ENCODE measurements at places on chromosomes 11 and 22. TPM values are rescaled to one million over a fixed set of nuclear protein-coding genes. Genes with fewer than 3 reads are reported as not detected.

CRYBB2 gene
- not detected for total RNA-seq

SYT8 gene
- total RNA-seq, result 6.7 TPM

ADM2 gene
- 0.39 TPM for total RNA-seq

KRTAP5-11 gene
- total RNA-seq, result 2.2 TPM

CDC42EP2 gene
- 3.7 TPM for total RNA-seq

KRTAP5-8 gene
- 2.5 TPM for total RNA-seq

FAM180B gene
- 0.99 TPM for total RNA-seq

MMP13 gene
- total RNA-seq, result not detected

DEFB131B gene
- not detected for total RNA-seq

SLC17A6 gene
- 0.10 TPM for total RNA-seq

JOSD1 gene
- 35.5 TPM for total RNA-seq

MS4A15 gene
- total RNA-seq, result not detected

DNA sequence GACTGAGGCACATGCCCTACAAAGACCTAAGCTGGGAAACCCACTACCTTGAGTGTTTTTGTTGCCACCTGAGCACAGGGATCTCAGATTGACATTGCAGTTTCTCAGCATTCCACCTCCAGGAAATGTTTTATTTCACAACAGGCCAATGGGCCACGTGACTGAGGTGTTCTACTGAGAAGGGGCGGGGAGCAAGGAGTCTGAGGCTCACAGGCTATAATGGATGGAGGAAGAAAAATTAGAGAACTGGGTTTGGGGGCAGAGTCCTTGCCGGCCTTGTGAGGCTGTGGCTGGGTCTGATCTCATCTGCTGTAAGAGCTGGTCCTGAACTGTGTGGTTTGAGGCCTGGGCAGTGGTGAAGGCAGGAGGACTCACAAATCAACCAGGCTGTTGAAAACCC is 40.7 kb downstream of the ZNF202 start:
- DNase-seq, result no peak

DNA sequence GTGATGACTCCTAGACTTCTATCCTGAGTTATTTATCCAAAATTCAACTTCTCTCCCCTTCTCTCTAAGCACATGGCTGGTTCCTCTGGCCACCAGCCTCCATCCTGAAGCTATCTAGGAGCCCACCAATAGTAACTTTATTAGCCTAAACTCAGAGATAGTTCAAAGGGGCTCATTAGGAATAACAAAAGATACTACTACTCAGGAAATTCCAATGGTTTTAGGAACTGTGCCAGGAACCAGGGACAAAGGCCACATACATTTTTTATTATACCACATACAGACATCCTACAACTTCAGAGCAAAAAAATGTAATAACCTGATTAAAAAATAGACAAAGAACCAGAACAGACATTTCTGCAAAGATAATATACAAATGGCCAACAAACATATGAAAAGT is 27.9 kb downstream of the SLC25A17 start:
- no peak for DNase-seq

- no peak for DNase-seq
Measured at GRCh38 chr11:2653198-2653551, 46.6 kb downstream of the KCNQ1OT1 start.

- no peak for DNase-seq
Measured at GRCh38 chr11:57873196-57873911, 111.8 kb downstream of the CTNND1 start.

GRCh38 chr11:95338430-95338991 is 107.5 kb upstream of the SESN3 start:
- peak; percentile 98 for DNase-seq

DNA sequence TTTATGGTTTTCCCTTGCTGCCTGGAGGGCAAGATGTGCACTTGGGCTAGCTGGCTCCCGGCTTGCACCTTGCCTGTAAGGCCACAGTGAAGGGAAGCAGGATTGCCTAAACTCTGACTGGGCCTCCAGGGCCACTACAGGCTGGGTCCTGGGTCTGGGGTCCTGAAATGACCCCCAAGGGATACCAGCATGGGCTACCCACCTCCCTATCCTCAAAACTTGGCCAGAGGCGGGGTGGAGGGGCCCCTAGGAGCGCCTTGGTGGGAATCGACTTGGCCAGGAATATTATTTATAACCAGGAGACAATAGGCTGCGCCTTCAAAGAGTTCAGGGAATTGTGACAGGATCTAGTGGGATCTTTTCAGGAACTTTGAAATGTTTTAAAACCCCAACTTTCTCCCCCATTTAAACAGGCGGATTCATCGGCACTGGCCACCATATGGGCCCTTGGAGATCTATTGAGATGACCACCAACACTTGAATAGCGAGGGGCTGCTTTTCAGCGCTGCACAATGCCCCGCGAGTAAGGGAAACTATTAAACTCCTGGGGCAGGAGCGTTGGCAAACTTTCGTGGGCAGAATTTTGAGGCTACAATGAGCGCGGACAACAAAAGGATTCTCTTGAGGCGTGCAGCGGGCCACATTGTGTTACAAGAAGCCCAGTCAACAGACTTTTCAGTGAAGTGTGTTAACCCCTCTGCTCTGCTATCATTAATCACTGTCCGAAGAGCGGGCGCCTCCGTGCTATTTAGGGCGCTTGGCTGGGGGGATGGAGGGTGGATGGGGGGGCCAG is 15.2 kb downstream of the PAX6 start:
- DNase-seq, result no peak

DNA sequence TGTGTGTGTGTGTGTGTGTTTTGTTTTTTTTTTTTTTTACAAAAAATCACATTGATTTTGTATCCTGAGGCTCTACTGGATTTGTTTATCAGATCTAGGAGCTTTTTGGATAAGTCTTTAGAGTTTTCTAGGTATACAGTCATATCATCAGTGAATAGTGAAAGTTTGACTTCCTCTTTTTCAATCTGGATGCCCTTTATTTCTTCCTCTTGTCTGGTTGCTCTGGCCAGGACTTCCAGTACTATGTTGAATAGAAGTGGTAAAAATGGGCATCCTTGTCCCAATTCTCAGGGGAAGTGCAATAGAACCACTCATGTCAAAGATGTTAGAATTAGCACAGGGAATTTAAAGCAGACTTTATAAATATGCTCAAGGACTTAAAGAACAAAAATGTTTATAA is 32.6 kb upstream of the PRDM11 start:
- no peak for DNase-seq

GRCh38 chr11:9971894-9972293 is 308.0 kb downstream of the SWAP70 start:
- DNase-seq, result no peak

GRCh38 chr11:44572884-44573283 is 7.4 kb downstream of the CD82 start:
- DNase-seq, result no peak

GRCh38 chr11:76074148-76075095 is 131.9 kb downstream of the WNT11 start:
- DNase-seq, result peak; percentile 70

DNA sequence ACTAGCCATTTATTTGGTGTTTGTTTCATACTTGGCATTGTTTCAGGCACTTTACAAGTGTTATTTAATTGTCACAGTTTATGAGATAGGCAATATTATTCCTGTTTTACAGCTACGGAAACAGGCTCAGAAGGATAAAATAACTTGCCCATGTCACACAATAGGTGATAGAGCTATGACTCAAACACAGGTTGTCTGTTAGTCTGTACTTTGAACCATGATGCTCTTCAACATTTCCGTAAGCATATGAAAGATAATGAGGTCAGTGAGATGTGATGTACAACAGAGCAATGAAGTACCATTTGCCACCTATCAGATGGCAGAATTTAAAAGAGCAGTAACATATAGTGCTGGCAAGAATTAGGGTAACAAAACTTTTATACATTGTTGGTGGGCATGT is 15.3 kb downstream of the TUG1 start:
- no peak for DNase-seq

DNA sequence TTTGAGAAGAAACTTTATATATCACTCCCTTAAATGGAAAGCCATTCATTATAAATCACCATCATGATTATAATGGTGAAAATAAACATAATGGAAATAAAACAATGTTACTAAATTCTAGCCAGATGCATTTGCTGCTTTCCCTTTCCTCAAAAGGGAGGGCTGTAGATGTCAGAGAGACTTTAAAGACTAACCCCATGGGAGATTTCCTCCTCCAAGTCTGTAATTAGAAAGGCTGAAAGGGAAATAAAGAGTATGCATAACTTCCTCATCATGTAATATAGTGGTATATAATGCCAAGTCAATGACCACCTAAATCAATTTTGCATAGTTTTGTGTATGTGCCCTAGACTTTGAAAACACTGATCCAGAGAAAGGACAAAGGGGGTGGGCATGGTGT is 6.4 kb downstream of the CD6 start:
- DNase-seq, result peak; percentile 17

DNA sequence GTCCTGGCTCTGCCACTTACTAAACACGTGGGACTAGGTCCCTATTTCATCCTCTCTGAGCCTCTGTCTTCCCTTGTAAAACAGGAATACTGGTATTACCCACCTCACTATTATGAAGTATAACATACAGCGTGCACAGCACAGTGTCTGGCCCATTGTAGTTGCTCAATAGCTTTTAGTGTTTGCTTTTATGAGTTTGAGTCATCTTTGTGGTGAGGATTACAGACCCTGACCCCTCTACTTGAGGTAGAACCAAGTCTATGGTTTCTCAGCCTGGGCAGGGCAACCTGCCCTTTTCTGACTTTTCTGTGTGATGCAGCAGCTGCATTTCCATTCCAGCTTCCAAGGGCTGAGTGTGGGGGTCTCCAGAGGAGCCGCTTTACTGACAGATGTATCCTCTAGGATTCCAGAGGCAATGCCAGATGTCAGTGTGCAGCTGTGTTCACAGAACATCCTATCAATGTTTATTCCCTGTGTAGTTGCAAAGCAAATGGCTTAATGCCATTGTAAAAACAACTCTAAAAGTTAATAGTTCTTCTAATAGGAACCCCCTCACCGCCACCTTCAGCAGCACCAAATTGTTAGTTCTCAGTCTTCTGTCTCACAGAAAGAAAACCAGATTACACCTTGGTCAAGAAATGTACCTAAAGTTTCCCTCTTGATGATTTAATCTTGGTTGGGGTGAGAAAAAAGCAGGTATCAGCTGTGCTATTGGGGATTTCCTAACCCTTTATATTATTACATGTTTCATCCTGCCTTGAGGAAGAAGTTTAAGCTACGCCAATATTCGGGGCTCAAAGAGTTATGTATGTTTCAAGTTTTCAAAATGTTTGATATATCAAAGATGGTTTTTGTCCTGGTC is 16.8 kb downstream of the PRR5L start:
- peak; percentile 36 for DNase-seq

DNA sequence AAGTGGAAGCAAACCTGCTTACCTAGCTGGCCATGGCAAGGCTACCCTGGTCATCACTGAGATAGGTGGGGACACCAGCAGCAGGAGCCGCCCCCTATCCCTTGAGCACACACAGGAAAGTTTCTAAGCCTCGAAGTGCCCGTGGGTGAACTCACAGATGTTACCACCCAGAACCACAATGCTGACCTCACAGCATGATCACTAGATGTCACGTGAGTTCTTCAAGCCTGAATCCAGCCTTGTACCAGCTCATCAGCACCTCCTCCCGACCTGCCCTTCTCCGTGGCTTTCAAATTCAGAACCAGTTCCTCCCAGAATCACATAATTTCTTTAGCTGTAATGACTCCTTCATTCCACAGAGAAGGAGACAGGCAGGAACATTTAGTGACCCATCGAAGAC is 24.7 kb upstream of the TIMP3 start:
- DNase-seq, result no peak

GRCh38 chr22:37420686-37421467 is 6.4 kb downstream of the ELFN2 start:
- no peak for DNase-seq

DNA sequence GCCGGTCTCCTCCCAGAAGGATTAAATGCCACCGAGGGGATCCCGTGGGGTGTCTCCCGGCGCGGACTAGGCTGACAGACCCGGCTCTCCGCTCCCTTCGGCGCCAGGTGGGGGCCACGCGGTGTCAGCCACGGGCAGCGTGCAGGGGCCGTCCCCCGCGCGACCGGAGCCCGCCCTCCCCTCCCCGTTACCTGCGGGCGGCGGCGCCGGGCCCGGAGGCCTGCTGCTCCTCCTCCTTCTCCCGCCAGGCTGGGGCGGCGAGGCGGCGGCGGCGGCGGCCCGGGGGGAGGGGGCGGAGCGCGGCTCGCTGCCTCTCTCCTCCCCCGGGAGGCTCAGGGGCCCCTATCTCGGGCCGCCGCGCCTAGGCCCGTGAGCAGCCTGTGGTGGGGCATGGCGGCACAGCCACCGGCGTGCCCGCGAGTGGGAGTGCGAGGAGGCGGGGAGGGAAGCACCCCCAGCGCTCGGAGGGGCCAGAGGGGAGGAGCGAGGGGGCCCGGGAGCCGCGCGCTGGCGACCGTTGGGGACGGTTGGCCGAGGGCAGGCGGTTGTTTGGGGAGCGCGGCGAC is 450 bp downstream of the ZBTB44 start:
- no peak for DNase-seq

- DNase-seq, result no peak
Measured at GRCh38 chr11:9660886-9661285, 3.0 kb upstream of the SWAP70 start.

DNA sequence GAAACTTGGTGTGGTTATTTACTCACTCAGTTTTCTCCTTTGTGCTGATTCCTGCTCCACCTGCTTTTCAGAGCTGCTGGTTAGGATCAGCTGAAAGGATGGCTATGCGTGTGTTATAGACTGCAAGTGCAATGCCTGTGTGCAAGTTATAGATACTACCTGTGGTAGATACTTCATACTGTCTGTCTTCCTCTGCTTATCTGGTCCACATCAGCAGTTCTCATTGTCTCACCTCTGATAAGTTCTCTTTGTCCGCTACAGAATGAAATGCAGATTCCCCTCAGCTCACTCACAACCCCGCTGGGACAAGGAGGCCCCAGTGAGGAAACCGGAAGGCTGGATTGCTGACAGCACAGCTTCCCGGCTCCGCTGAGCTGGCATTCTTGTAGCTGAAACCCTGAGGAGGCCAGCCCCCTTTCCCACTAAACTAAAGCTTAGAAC is 37.5 kb upstream of the LYVE1 start:
- DNase-seq, result peak; percentile 78

DNA sequence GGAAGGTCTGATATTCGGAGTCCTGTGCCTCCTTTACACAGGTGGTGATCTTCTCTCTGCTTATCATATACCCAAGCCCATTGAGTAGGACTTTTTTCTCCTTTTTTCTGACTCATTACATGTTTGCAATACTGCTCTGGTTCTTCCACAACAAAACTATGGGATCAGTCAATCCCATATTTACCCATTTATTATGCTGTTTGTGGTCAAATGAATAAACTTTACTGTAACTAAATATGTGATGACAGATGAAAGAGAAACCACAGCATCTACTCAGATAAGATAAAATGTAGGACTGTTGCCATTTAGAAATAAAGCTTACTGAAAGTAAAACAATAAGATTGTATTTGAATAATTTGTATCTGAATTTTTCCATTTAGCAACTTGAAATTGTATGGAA is 958.7 kb upstream of the FAT3 start:
- DNase-seq, result no peak

Data from skin of body (tissue), 3 donors.